Hematopoietic multipotent progenitor cell treated with erythropoietin and hydrocortisone succinate and interleukin-3 and kit ligand, for 17 days (in vitro differentiated cells): ENCODE measurements at places on chromosomes 5 and 9.

- DNase-seq = no peak
These were observed 681 bp downstream of the F2R start for GRCh38 chr5:76716456-76717157.

- no peak for DNase-seq
These were observed 131.2 kb downstream of the SPOCK1 start for GRCh38 chr5:137367951-137368350.

DNA sequence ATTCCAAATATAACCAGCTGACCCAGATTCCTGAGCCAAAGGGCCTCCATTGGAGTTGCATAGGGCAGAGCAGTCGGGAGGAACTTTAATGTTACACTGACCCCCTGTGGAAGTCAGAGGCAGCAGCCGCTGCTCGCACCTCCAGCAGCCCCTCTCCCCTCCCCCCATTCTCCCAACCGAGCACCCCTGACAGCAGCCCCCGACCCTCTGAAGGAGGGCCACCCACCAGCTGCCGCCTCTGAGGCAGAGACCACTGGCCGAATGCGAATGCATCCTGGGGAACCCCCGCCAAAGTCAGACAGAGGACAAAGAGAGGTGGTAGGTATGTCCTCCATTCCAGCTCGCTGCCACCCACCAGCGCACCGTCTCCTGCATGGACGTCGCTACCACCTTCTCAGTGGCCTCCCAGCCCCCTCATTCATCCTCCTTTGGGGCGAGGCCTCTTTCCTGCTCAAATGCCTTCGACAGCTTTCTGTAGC is 231.0 kb downstream of the CDK5RAP2 start:
- no peak for DNase-seq

DNA sequence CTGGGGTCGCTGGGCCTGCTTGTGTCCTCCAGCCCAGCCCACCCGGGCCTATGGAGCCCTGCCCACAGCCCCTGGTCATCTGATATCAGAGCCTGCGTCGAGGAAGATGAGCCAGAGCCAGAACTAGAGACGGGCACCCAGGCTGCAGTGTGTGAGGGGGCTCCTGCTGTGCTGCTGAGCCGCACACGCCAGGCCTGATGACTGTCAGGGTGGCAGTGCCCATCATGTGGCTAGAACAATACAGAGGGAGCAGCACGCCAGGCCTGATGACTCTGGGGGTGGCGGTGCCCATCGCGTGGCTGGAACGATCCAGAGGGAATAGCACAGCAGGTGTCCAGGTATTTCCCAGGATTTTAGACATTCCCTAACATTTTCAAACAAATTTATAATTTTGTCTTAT is 9.2 kb upstream of the LRRC14B start:
- no peak for DNase-seq

GRCh38 chr5:139696894-139697658 is 48.9 kb downstream of the CXXC5 start:
- no peak for DNase-seq

DNA sequence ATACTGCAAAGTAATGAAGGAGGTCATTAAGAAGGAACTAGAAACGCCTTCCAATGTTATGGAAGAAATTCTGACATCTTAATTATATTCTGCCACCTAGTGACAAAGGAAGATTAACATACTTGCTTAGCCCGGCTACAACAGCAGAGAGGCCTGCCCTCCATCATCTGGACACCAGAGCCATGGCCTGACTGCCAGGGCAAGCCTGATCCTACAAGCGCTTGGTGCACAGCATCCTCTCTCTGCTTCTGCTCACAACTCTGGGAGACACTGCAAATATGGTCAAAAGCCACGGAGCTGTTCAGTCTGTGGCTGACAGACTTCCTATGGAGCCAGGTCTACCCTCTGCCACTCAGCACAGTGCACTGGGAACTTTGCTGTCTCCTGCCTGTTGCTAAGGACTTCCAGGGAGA is 87.3 kb upstream of the SLC44A1 start:
- peak; percentile 36 for DNase-seq

DNA sequence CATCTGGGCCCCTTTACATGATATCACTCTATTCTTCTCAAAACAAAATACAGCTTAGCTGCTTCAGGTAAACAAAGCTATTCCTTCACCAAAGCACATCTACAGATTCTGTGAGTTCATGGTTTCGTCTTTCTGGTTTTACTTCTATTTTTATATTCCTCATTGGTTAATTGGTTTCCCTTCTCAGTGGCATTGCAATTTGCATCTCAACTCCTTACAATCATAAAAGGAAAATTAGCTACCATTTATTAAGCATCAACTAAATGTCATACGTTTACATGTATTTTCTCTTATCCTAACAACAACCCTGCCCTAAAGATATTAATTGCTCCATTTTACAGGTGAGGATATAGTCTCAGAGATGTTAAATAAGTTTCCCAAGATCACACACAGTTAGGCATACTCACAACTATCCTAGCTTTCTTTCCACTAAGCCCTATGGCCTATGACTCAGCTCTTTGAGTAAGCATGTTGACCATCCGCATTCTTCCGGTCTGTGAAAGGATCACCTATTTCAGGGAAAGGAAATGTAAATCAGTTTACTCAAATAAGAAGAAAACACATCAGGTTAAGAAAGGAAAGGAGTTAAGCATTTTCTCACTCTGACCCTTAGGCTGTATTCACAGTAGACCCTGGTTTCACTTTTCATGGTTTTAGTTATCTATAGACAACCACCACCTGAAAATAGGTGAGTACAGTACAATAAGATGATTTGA is 146.1 kb downstream of the CAAP1 start:
- DNase-seq = no peak

DNA sequence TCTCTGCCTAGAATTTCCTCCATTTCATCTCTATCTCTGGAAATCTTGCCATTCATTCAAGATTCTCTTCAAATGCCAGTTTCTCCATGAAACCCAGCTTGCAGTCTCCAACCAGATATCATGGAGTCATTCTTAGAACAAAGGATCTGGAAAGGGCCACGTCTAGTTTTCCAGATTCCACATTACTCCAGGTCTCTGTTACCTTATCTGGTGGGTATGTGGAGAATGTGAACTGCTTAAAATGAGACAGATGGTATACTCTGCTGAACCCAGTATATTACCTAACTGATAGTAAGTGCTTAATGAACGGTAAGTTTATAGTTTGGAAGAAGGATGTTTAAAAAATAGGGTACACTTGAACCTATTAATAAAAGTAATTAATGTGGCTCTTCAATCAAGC is 52.3 kb upstream of the ZSWIM6 start:
- DNase-seq = no peak

DNA sequence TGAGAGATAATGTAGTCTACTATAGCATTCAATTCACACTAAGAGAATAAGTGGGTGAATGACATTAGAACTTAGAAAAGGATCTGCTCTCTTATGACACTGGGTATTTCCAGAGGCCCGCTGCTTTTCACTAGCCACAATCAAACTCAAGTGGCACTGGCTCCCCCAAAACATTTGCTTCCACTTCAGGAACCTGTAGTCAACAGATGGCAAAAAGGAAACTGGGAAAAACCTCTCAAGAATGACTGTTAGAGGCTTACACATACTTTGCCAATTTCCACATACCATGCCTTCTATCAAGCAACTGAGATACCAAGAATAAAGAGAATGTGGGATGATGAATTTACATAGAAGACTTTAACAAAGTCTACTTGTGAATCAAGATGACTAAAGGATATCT is 11.2 kb downstream of the POC5 start:
- DNase-seq = no peak

GRCh38 chr5:34410411-34411139 is 245.6 kb upstream of the RAI14 start:
- no peak for DNase-seq

- no peak for DNase-seq
These were observed 93.2 kb upstream of the PHYKPL start for GRCh38 chr5:178325679-178326373.

GRCh38 chr5:51397996-51398395 is 14.7 kb downstream of the ISL1 start:
- no peak for DNase-seq

DNA sequence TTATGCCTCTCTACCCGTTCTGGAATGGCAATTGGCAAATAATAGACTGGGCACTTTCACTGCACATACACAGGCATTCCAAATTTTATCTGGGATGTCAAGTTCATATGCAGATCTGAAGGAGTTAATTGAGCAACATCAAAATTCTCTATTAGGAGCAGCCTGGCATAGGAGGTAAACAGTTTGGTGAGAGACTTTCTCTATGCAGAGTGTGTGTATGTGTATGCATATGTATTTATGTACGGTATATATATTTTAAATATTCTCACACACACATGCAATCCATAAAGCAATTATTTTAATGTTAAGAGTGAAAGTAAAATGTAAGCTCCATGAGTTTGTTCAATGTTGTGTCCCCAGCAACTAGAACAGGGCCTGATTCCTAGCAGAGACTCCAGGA is 517.8 kb downstream of the CTNND2 start:
- DNase-seq = no peak

GRCh38 chr9:130149654-130150286 is 22.4 kb upstream of the NCS1 start:
- DNase-seq = no peak

GRCh38 chr9:6977761-6978160 is 220.0 kb downstream of the KDM4C start:
- no peak for DNase-seq

GRCh38 chr5:35781181-35781790 is 75.4 kb upstream of the IL7R start:
- no peak for DNase-seq

GRCh38 chr9:96502539-96503373 is 52.8 kb downstream of the HABP4 start:
- DNase-seq = no peak

GRCh38 chr9:121748727-121749423 is 97.4 kb downstream of the DAB2IP start:
- DNase-seq = no peak

DNA sequence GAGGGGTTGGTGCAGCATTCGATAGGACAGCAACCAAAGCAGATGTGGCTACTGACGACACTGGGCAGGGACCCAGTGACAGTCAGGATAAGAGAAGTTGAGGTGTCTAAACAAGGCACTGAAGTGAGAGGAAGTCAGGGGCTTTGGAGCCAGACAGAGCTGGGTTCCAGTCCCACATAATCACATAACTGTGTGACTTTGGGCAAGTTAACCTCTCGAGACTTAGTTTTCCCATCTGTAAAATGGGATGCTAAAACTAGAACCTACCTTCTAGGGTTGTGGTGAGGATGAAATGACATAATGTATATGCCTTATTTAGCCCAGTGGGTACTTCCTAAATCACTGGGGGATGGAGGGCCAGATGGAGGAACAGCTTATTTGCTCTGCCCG is 3.1 kb downstream of the ANGPTL2 start:
- no peak for DNase-seq

DNA sequence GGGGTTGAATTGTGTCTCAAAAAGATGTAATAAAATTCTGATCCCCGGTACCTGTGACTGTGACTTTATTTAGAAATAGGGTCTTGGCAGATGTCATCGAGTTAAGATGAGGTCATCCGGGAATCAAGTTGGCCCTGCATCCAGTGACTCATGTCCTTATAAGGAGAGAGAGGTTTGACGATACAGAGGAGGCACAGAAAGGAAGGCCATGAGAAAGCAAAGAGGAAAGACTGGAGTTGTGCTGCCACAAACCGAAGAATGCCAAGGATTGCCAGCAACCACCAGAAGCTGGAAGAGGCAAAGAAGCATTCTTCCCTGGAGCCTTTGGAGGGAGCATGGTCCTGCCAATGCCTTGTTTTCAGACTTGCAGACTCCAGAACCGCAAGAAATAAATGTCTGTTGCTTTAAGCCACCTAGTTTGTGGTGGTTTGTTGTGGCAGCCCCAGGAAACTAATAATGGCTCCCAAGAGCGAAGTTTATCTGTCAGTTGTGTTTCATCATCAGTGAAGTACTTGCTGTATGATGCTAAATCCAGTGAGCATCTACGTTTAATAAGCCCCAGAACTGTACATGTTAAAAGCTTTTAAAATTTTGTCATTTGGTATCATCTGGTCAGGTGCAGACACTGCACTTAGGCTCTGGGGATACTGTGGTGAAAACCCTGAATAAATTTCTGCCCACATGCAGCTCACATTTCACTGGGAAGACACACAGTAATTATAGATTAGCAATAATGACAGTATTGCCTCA is 114.8 kb downstream of the TLE4 start:
- DNase-seq = no peak

GRCh38 chr9:22165144-22165543 is 156.0 kb upstream of the CDKN2B start:
- DNase-seq = no peak

GRCh38 chr5:82312373-82312856 is 34.3 kb upstream of the RPS23 start:
- peak; percentile 26 for DNase-seq

DNA sequence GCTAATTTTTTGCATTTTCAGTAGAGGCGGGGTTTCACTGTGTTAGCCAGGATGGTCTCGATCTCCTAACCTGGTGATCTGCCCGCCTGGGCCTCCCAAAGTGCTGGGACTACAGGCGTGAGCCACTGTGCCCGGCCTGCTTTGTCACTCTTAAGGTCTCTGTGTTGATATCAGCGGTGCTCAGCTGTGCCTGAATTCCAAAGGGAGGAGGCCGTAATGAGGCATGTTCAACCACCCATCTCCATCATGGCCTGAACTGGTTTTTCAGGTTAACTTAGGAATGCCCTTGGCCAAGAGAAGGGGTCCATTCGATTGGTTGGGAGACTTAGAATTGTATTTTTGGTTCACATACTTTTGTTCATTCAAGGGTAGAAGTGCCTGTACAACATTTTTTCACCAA is 22.0 kb downstream of the HSD17B3 start:
- DNase-seq = no peak

- no peak for DNase-seq
These were observed 36.6 kb upstream of the FBXL7 start for GRCh38 chr5:15463231-15463980.

DNA sequence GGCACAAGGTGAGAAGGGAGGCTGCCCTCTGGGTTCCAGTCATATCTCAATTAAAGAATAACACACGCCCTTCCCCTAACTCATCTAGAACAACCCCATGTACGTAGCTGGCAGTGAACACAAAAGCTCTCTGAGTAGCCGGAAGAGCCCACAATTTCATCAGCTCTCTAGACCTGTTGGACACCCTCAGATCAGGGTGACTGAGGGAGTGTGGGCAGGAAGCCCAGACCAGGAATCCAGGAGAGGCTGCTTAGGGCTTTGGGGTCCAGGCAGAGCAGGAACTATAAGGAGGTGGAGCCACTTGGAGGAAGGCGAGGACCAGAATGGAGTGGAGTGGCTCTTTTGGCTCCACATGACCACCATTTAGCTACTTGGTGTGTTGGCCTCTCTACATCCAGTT is 237.4 kb downstream of the NR3C1 start:
- no peak for DNase-seq

- DNase-seq = no peak
These were observed 260.2 kb downstream of the ARHGAP26 start for GRCh38 chr5:143030349-143030748.

DNA sequence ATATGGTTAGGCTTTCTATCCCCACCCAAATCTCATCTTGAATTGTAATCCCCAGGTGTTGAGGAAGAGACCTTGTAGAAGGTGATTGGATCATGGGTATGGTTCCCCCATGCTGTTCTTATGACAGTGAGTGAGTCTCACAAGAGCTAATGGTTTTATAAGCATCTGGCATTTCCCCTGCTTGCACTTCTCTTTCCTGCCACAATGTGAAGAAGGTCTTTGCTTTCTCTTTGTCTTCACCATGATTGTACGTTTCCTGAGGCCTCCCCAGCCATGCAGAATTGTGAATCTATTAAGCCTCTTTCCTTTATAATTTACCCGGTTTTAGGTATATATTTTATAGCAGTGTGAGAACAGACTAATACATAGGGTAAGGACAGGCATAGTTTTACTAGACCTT is 334.5 kb downstream of the TLR4 start:
- DNase-seq = no peak

- no peak for DNase-seq
These were observed 88.7 kb downstream of the GPBP1 start for GRCh38 chr5:57262541-57262940.

GRCh38 chr9:74025402-74025925 is 471.7 kb upstream of the RORB start:
- no peak for DNase-seq
